Type B pancreatic cell (in vitro differentiated cells): ENCODE measurements at places on chromosomes 13 and 19.

DNA sequence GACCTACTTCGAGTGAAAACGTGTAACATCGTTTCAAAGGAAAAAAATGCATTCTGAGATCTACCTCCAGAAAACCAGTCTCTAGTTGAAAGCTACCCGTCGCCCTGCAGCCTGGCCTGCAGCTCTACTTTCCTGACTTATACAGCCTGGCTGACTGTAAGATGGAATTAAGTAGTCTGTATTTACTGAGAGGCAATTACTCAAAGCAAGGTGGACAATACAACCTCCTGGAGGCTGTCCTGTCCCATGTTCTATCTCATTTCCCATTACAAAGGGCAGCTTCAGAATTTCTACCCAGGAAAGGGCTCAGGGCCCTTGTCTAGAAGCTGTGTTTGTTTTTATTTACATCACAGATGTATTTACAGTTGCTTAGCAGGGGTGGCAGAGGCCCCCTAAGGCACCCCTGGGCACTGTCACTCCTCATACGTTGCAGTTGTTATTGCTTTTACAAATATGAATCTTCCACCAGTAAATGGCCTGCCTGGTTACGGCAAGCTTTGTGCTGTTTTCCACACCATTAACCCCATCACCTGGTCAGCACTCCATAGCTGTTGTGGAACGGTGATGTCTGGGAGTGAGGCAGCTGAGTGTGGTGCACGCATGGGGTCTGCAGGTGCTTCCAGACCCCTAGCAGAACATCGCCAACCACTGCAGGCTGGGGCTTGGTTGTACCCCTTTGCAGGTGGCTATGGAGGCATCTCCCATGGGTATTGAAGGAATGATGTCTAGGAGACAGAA lies 46.3 kb upstream of the MTIF3 start:
- peaks cover 4% of the 10 kb centered on the region for H3K27me3 ChIP-seq
- no peak for DNase-seq
- no peaks in the 10 kb centered on the region for H3K4me1 ChIP-seq
- H3K36me3 ChIP-seq = no peaks in the 10 kb centered on the region
- H3K27ac ChIP-seq = no peak overlapping the region

DNA sequence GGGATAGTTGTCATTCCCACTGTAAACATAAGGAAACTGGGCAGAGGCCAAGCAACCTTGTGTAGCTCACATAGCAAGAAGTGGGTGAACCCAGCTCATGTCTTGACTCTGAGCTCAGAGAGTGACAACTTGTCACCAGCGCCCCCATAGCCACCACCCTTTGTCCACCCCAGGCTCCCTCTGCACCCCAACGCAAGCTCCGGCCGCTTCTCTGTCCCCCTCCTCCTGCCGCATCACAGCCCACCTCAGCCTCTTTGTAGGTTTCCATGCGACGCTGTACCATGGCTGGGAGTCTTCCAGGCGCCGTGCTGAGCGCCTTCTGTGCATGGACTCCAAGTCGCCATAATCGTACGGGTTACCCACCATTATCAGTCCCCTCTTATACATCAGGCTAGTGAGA lies 3.3 kb downstream of the GP6 start:
- peaks cover 2% of the 10 kb centered on the region for H3K36me3 ChIP-seq
- no peak for DNase-seq
- H3K27me3 ChIP-seq = no peaks in the 10 kb centered on the region
- H3K4me3 ChIP-seq = no peak overlapping the region
- no peaks in the 10 kb centered on the region for H3K4me1 ChIP-seq

- H3K36me3 ChIP-seq = no peaks in the 10 kb centered on the region
- no peak for DNase-seq
- peaks cover 30% of the 10 kb centered on the region for H3K4me1 ChIP-seq
These were observed 319 bp downstream of the FRY start for GRCh38 chr13:32031815-32032370.

DNA sequence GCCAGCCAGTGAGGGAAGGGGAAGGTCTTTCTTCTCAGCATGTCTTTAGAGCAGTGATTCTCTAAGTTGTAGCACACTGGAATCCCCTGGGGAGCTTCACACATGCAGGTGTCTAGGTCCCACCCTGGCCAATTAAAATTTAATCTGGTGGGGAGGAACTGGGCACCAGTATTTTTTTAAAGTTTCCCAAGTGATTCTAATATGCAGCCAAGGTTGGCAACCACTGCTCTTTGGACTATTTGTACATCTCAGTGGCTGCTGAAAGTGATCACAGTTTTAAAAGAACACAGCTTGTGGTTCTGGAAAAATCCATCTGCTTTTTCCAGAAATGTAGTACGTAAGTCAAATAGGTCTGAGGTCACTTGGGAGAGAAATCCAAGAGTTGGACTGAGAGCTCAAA lies 10.7 kb upstream of the KATNAL1 start:
- no peak overlapping the region for H3K27ac ChIP-seq
- no peak overlapping the region for H3K4me3 ChIP-seq
- peaks cover 10% of the 10 kb centered on the region for H3K4me1 ChIP-seq
- H3K27me3 ChIP-seq = no peaks in the 10 kb centered on the region
